Activated CD8-positive, alpha-beta T cell treated with anti-CD3 and anti-CD28 coated beads for 36 hours (primary cell): ENCODE measurements at places on chromosomes 4 and X.

GRCh38 chr4:63607169-63607872 lies 801.9 kb downstream of the TECRL start:
- no peak for DNase-seq

GRCh38 chr4:128869776-128870509 lies 60.4 kb downstream of the JADE1 start:
- no peak for DNase-seq

DNA sequence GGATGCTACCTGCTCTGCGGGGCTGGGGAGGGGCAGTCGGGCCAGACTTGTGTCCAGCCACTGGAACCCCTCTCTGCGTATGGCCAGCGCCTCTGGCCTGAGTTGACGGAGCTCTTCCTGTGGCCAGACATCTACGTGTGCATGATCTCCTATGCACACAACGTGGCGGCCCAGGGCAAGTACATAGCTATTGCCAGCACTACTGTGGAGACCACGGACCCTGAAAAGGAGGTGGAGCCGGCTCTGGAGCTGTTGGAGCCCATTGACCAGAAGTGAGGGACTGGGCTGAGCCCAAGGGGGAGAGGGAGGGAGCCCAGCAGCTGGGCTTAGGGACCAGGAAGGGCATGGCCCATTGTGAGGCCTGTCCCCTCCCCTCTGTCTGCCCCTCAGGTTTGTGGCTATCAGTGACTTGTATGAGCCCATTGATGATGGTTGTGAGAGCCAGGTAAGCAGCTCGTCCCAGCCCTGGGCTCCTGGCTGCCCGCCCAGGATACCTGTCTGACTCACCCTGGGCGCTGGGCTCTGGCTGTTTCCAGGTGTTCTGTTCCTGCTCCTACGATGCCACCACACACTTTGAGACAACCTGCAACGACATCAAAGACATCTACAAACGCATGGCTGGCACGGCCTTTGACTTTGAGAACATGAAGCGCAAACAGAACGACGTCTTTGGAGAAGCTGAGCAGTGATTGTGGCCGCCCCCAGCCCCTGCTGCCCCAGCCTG lies 1.8 kb upstream of the FAM50A start:
- DNase-seq = no peak

GRCh38 chr4:118736900-118737299 lies 51.7 kb downstream of the METTL14 start:
- DNase-seq = no peak

DNA sequence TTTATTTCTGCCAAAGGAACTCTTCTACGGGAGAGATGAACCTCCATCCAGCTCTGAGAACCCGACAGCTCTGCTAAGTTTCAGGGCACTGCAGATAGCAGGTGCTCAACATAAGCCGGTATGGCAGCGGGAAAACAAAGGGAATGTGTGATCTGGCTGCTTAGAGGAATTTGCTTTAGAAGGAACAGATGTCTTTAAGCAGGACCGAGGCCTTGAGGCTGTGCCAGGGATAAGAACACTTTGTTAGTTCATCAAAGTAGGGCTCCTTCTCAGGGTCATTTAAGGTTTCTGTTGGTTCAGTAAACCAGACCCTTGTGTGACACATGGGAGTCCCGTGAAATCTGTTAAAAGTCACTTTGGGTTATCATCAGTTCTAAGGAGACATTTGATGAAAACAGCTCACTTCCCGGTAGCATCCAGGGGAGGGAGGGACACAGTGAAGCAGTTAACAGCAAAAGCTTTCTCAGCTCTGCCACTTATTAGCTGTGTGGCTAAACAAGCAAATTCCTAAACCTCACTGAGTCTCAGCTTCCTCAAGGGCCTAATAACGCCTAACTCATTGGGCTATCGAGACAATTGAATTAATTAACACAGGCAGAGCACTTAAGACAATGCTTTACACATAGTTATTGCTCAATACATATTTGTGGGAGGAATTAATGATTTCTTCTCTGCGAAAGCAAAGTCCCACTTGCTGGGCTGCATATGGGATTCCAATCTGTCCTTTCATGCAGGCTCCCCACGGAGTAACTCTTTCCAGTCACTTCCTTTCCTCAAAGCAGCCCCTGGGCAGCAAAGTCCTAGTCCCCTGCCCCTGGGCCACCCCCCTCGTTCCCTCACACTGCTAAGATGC lies 2.9 kb upstream of the FTSJ1 start:
- no peak for DNase-seq

DNA sequence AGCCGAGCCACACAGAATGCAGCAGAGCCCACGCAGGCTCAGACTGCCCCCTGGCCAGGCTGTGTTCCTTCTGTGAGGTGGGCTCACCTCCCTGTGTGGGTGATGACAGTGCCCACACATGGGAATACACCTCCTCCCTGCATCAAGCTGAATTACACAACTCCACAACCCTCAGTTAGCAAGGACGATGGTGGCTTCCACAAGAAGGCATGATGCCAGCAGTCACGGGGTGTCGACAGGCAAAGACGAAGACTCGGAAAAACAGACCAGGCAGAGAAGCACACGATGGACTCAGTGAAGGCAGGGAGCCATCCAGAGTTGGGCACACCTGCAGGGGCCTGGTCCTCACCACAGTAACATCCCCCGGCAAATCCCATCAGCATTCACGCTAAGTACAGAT lies 12.1 kb downstream of the LETM1 start:
- DNase-seq = no peak

DNA sequence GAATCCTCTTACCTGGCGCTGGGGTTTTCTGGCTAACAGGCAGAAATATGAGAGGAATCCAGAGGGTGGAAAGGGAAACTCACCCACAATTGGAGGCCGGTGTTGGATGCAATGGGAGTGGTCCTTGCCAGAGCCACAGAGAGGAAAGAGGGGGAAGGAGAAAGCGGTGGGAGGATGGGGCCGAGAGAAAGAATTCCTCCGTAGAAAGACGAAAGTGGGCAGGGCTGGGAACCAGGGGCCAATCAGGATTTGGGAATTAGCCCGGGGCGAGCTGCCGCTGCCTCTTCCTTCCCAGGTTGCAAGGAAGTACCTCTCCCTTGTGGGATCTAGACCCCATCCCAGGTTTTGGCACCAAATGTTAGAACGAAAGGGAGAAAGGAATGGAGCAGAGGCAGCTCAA lies 83.1 kb upstream of the SPIN4 start:
- no peak for DNase-seq

GRCh38 chr4:2574009-2574408 lies 37.6 kb downstream of the FAM193A start:
- no peak for DNase-seq

DNA sequence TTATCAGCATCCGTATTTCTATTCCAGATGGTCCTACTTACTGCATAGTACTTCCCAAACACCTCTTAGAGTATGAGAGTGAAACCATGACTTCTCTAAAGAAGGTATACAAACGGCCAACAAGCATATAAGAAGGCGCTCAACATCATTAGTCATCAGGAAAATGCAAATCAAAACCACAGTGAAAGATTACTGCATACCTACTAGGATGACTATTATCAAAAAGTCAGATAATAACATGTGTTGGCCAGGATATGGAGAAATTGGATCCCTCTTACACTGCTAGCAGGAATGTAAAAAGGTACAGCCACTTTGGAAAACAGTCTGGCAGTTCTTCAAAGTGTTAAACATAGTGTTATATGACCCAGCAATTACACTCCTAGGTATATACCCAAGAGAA lies 215.3 kb upstream of the CXorf66 start:
- no peak for DNase-seq

GRCh38 chr4:110128472-110128919 lies 69.9 kb downstream of the ELOVL6 start:
- no peak for DNase-seq

DNA sequence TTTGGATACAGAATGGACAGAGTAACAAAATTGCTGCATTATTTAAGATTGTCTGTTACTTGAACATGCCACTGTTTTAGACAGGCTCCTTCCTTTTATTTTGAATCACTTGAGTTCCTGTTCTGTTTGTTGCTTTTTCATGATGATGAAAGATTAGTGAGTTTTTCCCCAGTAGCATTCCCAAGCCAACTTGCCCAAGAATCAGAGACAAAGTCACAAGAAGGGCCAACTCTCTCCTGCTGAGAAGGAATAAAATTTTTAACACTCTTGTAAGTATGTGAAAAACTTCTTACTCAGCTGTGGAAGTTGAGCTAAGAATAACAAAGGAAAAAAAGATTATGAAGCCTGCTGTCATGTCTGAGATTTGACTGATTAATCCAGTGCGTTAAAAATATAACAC lies 104.2 kb downstream of the KLHL8 start:
- no peak for DNase-seq

- DNase-seq = no peak
Observed at GRCh38 chr4:184400891-184401290, 73.5 kb downstream of the IRF2 start.

DNA sequence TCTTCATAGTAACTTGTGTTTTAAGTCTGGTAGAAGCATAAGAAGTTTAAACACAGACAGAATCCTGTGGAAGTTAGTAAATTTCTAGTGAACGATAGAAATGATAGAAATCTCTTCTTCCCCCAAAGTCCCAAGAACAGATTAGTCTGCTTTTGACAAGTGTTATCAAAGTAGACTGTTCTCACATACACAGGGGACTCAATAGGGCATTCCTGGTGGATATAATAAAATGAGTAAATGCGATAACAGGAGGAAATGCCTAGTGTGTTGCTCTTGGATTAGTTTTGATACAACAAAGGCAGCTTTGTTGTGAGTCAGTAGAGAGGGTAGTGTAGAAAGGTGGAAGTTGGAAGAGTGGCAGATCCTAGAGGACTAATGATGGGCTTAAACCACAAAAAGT lies 43.5 kb downstream of the CLCN3 start:
- no peak for DNase-seq

GRCh38 chrX:136714626-136715599 lies 65.8 kb downstream of the ARHGEF6 start:
- DNase-seq = no peak

DNA sequence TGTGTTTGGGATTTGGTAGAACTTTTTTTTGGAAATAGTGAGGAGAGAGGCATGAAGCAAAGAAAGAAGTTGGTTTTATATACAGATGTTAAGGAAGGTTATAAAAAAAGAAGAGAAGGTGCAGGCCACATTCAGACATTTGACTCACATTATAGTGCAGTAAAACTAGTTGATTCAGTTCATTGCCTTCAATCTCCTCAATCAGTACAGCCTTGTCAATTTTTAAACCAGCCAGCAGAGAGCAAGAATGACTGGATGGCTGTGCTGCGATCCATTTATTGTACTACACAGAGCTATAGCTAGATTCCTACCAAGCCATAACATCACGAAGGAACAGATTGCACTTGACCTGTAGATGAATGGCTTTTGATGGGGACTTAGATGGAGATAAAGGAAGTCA lies 79.7 kb upstream of the LSM6 start:
- no peak for DNase-seq

DNA sequence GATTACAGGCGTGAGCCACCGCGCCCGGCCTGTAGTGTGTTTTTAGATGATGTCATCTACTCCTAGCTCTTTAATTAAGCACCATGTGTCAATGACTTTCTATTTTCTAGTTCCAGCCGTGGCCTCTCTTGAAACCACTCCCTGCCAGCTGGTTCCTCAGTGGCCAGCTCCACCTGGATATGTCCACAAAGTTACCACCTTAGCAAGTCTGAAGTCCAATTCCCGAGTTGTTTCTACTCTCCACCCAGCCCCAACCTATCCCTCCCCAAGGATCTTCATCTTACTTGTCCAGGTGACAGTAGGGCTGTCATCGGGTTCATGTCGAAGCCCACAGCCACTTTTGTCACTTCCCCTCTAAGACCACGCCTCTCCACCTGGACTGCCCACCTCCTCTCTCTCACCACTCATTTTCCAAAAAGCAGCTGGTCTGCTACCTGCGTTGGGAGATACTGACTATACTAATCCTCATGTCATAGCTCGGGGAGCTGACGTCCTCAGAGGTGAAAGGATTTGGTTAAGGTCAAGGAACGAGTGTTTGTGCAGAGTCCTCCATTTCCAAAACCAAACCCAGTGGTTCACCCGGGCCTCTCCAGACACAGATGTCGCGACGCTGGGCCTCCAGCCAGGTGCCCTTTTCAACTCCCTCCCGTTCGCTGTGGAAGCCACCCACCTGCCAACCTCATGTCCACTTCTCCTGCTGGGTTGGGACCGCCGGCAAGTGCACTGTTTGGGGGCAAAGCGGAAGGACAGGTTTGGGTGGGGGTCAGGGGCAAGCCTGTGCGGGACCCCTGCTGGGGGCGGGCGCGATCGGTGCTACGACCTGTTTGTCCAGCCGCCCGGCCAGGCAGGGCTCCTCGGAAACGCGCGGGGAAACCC lies 704 bp downstream of the FAM3A start:
- peak; percentile 47 for DNase-seq

- DNase-seq = no peak
Observed at GRCh38 chr4:119110121-119110520, 25.5 kb upstream of the MYOZ2 start.

- peak; percentile 87 for DNase-seq
Observed at GRCh38 chrX:48938721-48939425, 18.5 kb downstream of the OTUD5 start.

GRCh38 chr4:140581078-140581477 lies 12.3 kb upstream of the UCP1 start:
- DNase-seq = no peak

- DNase-seq = no peak
Observed at GRCh38 chr4:147938496-147938895, 206.6 kb downstream of the ARHGAP10 start.

DNA sequence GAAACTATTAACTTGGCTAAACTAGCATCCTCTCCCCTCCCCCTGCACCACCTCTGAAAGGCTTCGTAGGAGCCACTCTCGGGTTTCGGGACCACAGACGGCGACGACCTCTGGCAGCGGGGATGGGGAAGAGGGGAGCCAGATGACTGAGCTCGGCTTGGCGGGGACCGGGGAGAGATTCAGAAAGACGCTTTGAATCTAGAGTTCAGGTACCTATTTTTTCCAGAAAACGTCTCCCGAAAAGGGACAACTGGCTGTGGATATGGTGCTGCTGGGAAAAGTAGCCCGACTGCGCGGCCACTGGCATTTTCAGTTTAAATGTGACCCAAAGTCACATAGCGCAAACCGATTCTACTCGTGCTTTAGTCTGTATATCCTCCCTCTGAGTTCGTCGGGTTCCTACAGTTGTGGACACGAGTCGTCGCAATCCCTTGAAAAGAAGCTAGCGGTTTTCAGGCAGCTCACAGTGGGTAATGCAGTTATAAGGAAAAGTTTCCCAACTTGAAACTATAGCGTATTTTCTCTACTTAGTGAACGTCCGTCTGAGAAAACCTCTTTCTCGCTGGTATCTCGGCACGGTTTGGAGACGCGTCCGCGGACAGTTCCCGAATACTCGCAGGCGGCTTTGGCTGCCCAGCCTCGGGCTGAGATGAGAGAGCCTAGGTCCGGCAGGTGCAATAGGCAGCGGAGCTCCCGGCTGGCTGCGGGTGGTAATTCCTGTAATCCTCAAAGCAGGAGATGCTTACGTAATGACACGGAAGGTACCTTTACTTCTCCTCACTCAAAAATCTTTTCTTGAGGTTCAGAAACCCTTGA lies 1.3 kb downstream of the PARM1 start:
- DNase-seq = peak; percentile 2

- peak; percentile 2 for DNase-seq
Observed at GRCh38 chr4:166169111-166169510, 296.1 kb downstream of the TLL1 start.

DNA sequence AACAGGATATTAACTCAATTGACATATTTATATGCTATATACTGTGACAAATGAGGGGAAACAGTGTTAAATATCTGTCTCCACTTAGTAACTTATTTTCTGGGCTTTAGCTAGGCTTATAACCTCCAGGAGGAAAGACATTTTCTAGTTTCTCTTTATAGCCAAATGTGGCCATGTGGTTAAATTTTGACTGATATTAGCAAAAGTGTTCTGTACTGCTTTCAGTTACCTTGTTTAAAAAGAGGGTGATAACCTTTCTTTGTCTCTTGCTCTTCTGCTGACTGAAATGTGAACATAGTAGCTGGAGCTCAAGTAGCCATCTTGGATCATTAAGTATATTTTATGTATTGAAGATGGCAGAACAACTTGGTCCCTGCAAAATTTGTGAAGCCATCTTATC lies 253.7 kb downstream of the PDHA2 start:
- DNase-seq = no peak
